ENCODE measurements at places on chromosomes 16 and 17.
A peak's percentile ranks its signal among the peaks of the same experiment; 100 is the strongest.

DNA sequence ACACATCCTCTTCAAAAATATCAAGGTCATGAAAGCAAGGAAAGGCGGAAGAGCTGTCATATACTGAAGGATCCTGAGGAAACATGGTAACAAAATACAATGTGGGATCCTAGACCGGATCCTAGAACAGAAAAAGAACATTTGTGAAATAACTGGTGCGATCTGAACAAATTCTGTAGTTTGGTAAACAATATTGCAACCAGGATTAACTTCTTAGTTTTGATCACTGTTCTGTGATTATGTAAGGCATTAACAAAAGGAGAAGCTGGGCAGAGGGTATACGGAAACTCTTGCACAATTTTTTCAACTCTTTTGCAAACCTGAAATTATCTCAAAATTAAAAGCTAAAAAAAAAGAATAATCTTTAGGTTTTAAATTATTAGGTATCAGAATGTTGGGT is 109.7 kb downstream of the TRIM37 start:
- no peak for DNase-seq

DNA sequence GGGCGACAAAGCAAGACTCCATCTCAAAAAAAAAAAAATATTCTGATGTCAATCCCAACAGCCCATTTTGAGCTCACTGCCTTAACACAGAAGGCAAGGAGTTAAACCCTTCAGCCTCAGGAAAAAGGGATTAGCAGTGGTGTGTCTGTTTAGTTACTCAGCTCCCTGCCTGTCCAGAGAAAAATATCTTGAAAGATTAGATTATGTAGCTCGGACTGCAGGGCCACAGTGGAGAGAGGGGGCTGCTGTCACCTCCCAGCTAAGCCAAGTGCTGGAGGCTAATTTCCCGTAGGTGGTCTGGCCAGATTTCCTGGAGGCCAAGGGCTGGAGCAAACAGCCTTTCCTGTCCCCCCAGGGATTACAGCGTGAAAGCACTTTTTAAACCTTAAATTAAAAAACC is 50.3 kb downstream of the C16orf95 start:
- no peak for DNase-seq

- no peak for DNase-seq
Observed at GRCh38 chr16:30065943-30066760, 592 bp downstream of the ALDOA start.

GRCh38 chr17:46139432-46140210 is 53.6 kb downstream of the KANSL1 start:
- no peak for DNase-seq

DNA sequence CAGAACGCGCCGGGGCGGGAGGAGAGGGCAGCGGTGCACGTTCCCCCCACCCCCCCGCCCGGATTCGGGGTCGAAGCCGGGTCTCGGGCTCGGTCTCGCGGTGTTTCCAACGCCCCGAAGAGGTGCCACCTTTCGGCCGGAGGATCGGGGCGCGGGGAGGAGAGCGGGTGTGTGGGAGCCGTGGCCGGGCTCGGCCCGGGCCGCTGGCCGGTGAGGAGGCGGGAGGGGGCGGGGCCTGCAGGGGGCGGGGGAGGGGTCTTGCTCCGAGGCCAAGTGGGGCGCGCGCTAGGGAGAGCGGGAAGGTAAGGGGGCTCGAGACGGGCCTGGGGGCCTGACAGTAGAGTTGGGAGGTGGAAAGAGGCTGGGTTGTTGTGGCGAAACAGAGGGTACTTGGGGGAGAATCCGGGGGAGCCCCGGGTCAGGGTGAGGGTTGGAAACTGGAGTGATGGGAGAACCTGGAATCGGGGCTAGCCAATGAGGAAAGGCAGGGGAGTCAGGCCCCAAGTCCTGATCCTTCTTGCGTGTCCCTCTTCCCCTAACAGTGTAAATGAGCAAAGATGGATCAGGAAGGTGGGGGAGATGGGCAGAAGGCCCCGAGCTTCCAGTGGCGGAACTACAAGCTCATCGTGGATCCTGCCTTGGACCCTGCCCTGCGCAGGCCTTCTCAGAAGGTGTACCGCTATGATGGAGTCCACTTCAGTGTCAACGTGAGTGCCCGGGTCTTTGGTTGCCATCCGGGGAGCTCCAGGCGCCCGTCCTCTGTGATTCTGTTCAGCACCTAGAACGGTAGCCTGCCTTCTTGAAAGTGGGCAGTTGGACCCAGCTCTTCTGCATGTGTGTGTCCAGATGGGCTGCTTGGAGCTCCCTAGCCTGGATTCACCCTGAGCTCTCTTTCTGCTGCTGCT is 873 bp downstream of the SETD1A start:
- no peak for DNase-seq

GRCh38 chr16:85400305-85401205 is 212.6 kb upstream of the GSE1 start:
- DNase-seq, result no peak

GRCh38 chr17:76550712-76551615 is 11.1 kb downstream of the PRCD start:
- DNase-seq, result no peak

DNA sequence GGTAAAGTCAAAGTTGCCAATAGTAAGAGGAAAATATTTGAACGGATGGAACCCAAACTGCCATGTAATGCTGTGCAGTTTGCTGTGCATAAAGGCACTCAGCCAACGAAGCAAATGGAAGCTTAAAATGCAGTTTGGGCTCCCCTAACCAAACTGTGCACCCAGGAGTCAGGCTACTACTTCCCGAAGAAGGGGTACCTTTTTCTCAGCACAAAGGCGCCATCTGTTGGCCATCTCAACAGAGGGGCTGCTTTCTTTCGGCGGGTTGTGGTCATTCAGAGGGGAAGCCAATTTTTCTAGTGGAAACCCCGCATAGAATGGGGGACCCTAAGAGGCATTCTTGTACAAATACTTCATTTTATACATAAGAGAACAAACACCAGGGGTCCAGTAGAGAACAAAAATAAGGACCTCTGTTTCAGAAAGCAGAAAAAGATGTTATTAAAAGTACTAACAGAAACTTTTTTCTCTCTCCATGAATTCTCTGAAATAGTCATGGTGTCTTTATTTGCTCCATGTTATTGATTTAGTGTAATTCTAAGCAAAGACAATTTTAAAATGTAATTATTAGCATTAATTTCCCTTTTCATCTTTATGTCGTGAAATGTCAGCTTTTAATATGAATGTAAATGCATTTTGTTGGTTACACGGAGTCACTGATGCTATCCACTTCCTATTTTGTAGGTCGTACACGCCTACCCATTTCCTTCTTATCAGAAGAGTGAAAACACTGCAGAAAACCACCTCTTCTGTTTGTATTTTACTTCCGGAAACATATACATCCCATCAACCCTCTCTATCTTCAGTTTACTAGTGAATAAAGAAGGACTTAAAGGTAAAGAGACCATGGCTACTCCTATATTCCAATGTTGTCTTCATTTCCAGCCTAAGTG is 453.3 kb downstream of the KCNJ2 start:
- DNase-seq, result no peak

DNA sequence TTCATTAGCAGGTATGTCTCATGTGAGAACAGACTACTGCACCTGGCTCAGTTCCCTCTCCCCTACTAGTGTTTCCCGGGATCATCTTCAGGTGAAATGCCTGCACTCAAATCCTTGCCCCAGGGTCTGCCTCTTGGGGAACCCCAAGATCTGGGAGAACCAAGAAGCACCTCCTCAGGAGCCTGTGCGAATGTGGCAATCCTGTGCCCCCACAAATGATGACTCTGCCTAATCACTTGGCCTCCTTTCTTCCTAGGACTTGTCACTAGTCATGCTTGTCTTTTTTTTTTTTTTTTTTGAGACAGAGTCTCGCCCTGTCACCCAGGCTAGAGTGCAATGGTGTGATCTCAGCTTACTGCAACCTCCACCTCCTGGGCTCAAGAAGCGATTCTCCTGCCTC is 21.7 kb downstream of the ADAD2 start:
- DNase-seq, result no peak

- DNase-seq, result peak; percentile 90
Observed at GRCh38 chr17:74987418-74987908, at the start of gene CDR2L. CDR2L (plus strand) TSS chr17:74987632; CDS start chr17:74988044, 412 bp downstream.

- no peak for DNase-seq
Observed at GRCh38 chr17:57302690-57303465, 46.6 kb downstream of the MSI2 start.

- no peak for DNase-seq
Observed at GRCh38 chr16:51941412-51941811, 605.5 kb downstream of the TOX3 start.

- no peak for DNase-seq
Observed at GRCh38 chr17:82891911-82892310, 52.1 kb upstream of the ZNF750 start.

DNA sequence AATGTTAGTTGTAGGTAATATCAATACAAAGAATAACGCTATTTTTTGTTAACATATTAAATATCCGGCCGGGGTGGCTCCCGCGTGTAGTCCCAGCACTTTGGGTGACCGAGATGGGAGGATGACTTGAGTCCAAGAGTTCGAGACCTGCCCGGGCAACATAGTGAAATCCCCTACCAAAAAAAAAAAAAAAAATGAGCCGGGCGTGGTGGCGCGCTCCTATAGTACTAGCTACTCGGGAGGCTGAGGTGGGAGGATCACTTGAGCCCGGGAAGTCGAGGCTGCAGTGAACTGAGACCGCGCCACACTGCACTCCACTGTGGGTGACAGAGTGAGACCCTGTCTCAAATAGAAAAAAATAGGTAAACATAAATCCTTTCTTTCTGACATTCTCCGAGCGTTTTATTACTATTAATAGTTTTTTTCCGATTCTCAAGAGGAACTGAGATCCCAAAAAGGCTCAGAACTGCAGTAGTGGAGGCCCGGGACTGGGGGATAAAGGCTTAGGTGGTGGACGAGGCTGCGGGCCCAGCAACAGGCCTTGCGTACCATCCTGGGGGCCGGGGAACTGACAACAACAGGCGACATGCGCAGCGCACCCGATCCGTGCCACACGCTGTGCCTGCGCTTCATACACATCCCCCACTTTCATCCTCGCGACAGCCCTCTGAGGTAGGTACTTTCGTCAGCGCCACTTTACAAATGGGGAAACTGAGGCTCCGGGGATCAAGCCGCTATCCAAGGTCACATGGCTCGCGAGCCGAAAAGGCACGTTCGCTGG is 919 bp downstream of the N4BP1 start:
- no peak for DNase-seq

DNA sequence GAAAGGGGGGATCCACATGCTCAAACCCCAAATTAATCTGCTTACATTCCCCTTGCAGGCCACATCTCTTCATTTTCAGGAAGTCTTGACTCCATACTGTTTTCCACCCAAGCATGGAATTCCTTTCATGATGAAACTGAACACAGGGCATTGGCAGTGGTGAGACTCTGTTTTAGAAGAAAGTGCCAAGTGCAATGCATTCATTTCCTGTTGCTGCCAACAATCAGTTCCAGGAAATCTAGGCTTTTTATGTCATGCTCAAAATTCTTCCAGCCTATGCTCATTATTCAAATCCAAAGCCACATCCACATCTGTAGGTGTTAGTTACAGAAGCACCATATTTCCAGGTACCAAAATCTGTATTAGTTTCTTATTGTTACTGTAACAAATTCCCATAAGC is 4.1 kb downstream of the CCL2 start:
- no peak for DNase-seq

DNA sequence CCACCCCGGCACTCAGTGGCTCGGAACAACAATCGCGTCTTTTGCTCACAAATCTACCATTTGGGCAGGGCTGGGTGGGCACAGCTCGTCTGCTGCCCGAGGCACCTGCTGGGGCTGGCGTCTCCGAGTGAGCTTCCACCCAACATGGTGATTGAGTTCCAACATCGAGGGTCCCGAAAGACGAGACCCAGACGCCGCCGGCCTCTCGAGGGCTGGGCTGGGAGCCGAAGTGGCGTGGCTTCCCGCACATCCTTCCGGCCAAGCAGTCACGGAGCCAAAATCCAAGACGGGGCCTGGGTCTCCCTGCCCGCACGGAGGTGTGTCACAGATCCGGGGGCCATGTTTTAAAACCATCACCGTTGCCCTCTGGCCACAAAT is 7.5 kb upstream of the ZFPM1 start:
- DNase-seq, result no peak

- no peak for DNase-seq
Observed at GRCh38 chr16:78763821-78764440, 664.5 kb downstream of the WWOX start.

DNA sequence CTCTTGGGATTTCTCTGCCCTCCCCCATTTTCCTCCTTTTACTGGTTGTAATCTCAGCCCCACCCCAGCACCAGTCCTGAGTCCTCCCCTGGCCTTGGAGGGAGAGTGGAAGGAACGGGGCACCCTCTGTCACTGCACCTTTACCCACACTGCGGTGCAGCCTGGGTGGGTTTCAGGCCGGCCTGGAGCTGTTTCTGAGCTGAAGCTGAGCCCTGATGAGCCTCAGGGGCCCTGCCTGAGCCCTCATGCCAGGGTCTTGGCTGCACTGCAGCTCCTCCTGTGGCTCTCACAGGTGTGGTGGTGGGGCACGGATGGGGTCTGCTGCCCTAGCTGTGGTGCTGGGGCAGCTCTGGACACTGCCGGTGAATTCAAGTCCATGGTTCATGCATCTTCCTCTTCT is 34.5 kb downstream of the RNF213 start:
- DNase-seq, result no peak

DNA sequence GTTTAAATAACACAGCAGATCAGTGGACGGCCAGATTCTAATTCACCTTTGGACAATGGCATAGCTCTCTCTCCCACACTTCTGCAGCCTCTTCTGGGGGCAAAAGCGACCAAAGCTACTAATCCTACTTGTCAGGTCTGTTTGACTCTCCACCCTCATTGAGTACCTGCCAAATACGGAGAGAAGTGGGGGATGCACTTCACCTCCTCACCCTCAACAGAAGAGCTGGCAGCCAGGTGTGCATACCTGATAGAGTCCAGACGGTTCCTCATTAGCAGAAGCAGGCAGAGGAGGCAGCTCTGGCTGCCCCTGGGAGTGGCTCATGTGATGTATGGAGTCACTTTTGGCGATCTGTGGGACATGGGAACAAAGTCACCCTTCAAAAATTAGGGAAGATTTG is 4.9 kb downstream of the DNAH3 start:
- DNase-seq, result no peak

GRCh38 chr16:85098565-85098964 is 13.7 kb downstream of the CIBAR2 start:
- DNase-seq, result no peak

DNA sequence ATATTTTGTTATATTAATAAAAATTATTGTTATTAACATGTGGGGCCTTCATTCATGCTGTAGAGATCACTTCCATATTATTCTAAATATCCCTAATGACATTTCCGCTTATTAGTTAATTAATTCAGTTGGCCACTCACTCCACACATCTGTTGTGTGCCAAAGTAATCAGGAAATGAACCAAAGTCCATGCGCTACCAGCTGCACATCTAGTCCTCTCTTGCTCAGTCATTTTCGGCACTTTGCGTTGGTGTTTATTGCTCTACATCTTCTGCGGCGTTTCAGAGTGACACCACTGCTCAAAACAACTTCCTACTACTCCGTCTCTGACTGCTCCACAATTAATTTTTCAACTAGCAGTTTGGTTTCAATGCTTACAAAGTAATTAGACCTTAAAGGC is 101.4 kb upstream of the ZFHX3 start:
- no peak for DNase-seq

DNA sequence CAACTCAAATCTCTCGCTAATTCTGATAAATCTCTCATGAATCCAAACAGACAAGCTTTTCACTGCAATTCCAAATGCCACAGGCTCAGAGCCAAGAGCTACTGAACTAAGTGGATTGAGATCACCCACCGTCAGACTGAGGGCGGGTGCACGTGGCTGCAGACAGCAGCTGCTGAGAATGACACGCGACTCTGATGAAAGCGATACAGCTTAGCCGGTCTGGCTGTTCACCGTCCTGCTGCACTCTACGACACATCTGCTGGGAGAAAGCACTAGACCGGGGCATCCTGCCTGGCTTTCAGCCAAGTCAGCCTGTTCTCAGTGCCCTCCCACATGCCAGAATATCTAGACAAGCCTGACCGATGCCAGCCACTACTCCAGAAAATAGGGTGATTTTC is 42.6 kb downstream of the KLHDC4 start:
- no peak for DNase-seq

All from stimulated activated CD8-positive, alpha-beta memory T cell treated with anti-CD3 and anti-CD28 coated beads, Interleukin-4, amount 100 ng/mL, for 24 hours (primary cell).